ENCODE measurements at places on chromosomes 16 and 17. TPM values are rescaled to one million over a fixed set of nuclear protein-coding genes. Genes with fewer than 3 reads are reported as not detected.

DNA sequence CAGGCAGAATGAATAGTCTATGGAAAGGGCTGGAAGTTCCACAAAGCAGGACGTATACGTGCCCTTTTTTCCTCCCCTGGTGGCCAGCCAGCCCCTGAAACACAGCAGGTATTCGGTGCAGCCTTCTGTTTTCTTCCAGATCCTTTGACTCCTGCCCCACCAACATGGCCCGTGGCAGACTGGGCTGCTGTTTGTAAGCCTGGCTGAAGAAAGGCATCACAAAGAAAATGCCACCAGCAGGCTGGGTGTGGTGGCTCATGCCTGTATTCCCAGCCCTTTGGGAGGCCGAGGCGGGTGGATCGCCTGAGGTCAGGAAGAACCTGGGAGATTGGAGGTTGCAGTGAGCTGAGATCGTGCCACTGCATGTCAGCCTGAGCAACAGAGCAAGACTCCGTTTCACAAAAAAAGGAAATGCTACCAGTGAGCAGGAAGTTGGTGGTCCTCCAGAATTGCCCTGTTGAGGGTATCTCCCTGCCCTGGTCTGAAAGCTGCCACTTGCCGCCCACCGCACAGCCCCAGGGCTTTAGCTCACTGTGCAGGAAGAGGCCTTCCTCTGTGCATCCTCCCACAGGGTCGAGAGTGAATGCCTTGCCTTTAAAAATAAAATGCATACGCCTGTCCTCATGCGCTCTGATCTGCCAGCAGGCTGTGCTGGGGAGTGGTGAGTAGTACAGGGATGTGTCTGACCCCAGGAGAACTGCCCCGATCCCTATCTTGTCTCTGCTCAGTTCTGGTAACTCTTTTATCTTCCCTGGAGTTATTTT is 587.7 kb downstream of the MAF start:
- no peak for DNase-seq

The MT1A gene
- total RNA-seq: not detected

The SLX4 gene
- total RNA-seq: 6.4 TPM

DNA sequence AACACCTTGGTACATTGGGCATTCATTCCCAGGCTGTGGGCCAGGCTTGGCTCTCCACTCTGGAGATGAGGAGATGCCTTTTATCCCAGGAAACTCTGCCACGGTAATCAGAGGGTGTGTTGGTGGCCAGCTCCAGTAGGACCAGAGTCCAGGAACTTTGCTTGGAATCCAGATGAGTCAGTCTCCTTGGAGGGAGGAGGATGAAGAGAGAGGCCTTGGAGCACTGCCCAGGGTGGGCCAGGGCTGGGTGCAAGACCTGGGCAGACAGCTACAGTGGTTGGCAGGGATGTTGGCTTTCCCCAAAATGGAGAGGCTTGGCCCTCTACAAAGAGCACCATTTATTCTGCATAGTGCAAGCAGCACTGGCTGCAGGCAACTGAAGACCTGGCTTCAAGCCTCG is 209.0 kb downstream of the RGS9 start:
- DNase-seq: no peak

GRCh38 chr17:7835814-7836595 is 2.0 kb downstream of the KDM6B start:
- DNase-seq: no peak

GRCh38 chr16:50646345-50646744 is 34.8 kb downstream of the SNX20 start:
- no peak for DNase-seq

The ABCC12 gene
- total RNA-seq: not detected

- no peak for DNase-seq
These were observed 8.9 kb upstream of the THUMPD1 start for GRCh38 chr16:20750558-20750957.

DNA sequence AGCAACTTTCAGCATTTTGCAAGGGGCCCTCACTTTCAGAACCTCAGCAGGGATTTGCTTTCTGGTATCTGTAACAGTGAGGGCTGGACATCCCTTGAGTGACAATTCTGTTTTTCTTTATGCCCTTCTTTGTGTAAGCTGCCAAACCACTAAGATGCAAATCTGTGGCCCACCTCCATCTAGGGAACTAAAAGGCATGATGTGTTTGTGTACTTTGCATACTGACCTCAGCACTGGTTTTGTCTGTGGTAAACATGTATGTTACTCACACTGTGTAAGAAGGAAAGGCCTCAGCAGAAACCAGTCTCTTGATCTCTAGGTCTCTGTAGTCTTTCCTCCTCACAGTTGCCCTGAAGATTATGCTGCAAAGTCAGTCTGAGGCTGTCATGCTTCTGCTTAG is 396.6 kb upstream of the DYNLRB2 start:
- no peak for DNase-seq

GRCh38 chr17:79272666-79273219 is 198.1 kb downstream of the ENGASE start:
- no peak for DNase-seq

DNA sequence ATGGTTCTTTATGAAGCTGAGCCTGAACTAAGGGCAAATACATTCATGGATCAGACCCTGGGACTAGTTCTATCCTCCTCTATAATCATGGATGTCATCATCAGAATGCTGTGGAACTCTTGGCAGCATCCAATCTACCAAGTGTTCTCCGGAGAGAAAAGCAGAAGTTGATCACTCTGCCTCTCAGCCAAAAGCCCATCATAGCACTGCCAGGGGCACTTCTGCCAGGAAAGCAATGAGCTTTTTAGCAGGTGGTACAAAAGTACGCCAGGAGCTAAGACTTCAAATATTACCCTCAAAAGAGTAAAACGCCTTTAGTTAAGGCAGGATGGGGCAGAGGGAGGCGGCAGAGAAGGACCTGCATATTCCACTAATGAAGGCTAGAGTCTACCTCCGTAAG is 279.0 kb downstream of the SLC39A11 start:
- no peak for DNase-seq

The AP1G1 gene
- total RNA-seq: 57.6 TPM

The RNF222 gene
- total RNA-seq: 0.14 TPM

DNA sequence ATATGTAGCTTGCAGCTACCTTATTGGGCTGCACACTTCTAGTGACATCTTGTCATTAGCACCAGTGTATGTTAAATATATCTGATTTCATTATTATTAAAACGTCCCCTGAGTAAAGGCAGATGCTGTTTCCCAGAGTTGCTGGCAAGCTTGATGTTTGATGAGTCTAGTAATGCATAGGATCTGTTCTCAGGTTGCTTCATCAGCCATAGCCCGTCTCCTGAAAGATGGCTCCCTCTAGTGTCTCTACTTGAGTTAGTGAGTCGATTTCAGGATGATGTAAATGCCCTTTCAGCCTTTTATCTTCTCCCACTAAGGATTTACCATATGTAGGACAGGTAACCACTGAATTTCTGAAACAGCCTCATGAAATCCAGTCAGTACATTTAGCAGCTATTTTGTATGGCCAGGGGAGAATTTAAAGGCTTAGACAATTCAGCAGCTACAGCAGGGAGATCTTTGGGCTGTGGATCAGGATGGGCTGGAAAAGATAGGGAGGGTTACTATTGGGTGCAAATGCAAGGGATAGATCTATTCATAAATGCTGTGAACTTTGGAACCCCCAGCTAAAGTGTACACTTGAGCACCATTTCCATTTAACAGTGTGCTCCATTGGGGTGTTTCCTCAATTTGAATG is 376.3 kb downstream of the CNTNAP4 start:
- DNase-seq: peak; percentile 18

- no peak for DNase-seq
These were observed 329 bp downstream of the KPNB1 start for GRCh38 chr17:47649972-47650524.

GRCh38 chr16:66399930-66400329 is 27.2 kb upstream of the BEAN1 start:
- no peak for DNase-seq

DNA sequence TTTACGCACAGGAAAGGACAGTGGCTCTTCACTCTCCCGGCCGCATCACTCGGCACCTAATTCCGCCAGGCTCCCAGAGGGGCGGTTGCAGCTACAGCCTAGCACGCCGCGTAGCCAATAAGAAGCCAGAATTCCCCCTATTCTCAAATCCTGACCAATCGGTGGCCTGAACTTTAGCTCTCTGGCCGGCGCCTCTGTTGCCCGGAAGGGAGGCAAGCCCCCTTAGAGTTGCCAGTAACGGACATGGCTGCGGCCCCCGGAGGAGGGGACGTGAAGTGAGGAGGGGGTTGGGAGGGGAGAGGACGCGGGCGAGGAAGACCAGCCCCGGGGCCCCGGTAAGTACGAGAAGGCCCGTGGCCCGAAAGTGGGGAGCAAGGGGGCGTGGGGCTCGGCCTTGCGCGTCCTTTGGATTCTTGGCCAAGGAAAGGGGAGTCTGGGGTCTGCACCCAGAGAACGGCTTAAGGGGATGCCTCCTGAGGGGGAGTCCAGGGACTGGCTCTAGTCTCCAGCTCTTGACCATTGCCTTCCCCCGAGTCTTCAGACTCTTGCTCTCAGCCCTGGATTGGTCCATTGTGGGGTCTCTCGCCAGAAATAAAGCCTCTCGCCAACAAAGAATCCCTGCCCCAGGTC is at the start of gene TMEM94:
Gene TMEM94 (plus strand): TSS at position 219 of the 630 bp plus-strand sequence. CDS start 15,271 bp downstream, outside the sequence.
- peak; percentile 74 for DNase-seq

The LGALS9B gene
- not detected for total RNA-seq

The KRT27 gene
- not detected for total RNA-seq

The CAPNS2 gene
- total RNA-seq: not detected

DNA sequence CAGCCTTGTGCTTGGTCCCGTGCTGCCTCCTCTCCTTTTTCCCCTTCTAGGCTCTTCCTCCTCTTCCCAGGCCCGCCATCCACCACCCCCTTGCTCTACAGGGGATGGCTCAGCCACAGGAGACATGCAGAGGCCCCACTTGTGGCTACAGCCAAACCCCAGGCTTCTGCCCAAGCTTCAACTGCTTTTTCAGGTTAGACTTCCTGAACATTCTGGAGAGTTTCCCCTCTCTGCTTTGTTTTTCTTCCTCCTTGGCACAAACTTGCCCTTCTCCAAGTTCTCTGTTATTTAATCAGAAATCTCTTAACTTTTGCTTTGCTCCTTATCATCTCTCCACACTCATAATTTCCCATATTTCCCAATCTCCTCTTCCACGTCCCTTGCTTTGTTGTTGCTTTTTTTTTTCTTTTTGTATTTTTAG is 18.3 kb upstream of the HAS3 start:
- no peak for DNase-seq

Data from kidney epithelial cell (primary cell).